ENCODE measurements at places on chromosomes 16 and 17.

DNA sequence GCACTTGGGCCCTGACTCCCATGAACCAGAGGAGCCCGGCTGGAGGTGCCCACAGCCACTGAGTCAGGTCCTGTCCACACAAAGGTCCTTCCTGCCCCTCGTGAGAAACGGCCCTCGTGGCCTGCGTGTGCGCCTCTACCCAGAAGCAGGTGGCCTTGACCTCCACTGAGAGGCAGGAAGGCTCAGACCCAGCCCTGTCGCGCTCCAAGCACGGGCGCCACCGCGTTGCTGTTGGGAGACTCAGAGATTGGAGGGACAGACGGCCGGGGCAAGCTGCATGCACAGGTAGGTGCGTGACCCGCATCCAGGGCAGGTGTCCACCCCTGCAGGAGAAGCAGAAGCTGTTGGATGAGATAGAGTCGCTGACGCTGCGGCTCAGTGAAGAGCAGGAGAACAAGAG lies 8.1 kb upstream of the CAPN15 start:
- no peak for DNase-seq

DNA sequence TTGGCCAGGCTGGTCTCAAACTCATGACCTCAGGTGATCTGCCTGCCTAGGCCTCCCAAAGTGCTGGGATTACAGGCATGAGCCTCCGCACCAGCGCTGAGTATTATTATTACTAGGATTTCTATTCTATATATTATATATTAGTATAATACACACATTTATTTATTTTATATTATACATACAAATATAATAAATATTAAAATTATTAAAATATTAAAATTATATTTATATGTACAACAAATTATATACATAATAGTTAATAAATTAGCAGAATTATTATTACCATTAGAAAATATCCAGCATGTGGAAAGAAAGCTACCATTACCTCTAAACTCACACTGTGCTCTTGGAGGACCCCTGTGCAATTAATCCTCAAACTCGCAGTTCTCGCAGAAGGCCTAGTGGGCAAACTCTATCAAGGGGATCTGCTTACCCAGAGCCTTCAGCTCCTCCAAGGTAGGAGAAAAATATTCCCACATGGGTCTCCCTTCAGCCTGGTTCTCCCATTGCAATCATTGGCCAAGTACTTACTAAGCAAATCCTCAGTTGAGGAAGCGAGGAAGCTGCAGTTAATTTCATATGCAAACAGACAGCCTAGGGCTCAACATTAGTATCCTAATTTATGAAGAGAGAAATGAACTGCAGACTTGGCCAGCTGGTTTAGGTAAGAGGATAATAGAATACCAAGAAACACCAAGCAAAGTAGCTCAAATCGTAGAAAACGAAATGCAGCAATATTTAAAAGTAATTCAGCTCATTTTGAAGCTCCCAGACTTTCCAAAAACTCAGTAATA lies 241.4 kb upstream of the IRX5 start:
- DNase-seq: no peak

DNA sequence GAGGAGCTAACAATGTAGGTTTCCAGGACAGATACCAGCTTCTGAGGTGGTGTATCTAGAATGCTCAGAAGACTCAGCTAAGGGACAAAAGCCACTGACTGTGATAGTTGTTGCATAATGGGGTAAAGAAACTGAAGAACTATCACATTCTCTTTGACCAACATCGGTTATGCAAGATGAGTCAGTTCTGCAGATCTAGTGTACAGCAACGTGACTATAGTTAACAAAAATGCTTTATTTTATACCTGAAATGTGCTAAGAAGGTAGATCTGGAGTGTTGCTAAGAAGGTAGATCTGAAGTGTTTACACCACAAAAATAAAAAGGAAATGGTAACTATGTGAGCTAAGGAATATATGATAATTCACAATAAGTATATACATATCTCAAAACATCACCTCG lies 2.5 kb downstream of the KRTAP9-6 start:
- no peak for DNase-seq

DNA sequence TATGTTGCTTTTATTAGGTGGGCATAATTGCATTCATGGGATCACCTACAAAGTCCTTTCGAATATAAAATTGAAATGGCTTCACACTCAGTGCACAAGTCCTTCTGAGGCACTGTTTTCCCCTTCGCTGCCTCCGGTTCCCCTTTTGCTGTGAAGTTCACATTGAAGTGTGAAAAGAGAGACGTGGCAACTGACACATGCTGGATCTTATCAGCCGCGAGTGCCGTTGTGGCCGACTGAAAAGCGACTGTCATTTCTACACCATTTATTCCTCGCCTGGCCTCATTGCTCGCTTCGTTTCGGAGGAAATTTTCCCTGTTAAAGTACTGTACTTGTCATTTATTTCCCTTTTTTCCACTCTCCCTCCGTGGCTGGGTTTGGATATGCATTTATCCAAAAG lies 423.5 kb downstream of the MAF start:
- no peak for DNase-seq

GRCh38 chr17:78600181-78600721 lies 23.1 kb upstream of the DNAH17 start:
- no peak for DNase-seq

- peak; percentile 28 for DNase-seq
Measured at GRCh38 chr16:28974007-28974436, 556 bp upstream of the SPNS1 start.

GRCh38 chr17:17295141-17295540 lies 8.0 kb upstream of the NT5M start:
- no peak for DNase-seq

DNA sequence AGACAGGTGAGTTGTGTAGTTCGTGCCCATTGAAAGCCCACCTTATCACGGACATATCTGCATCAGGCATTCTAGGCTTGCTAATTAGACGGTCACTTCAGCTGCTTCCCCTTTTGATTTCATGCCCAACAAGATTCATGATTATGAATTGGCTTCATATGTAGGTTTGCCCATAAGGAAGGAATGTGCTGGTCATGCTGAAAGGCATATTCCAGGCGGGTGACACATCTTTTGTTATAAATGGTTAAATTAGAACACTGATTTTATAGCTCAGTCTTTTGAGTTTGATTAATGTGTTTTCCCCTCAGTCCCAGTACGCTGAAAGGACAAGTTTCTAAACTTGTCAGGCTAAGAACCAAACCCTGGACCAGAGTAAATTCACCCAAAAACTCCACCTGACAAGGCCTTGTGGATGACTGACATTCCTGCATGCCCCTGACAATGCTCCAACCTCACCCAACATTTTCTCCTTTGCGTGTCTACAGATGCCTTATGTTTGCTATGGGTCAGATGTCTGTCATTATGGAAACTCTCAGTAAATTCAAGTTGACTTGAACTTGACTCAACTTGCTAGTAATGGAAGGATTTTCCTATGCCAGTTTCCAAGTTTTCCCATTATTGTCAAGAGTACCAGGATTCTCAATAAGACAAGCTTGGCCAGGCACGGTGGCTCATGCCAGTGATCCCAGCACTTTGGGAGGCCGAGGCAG lies 421.9 kb downstream of the PMP22 start:
- no peak for DNase-seq

GRCh38 chr17:74379495-74380085 lies 12.3 kb downstream of the GPR142 start:
- peak; percentile 41 for DNase-seq

DNA sequence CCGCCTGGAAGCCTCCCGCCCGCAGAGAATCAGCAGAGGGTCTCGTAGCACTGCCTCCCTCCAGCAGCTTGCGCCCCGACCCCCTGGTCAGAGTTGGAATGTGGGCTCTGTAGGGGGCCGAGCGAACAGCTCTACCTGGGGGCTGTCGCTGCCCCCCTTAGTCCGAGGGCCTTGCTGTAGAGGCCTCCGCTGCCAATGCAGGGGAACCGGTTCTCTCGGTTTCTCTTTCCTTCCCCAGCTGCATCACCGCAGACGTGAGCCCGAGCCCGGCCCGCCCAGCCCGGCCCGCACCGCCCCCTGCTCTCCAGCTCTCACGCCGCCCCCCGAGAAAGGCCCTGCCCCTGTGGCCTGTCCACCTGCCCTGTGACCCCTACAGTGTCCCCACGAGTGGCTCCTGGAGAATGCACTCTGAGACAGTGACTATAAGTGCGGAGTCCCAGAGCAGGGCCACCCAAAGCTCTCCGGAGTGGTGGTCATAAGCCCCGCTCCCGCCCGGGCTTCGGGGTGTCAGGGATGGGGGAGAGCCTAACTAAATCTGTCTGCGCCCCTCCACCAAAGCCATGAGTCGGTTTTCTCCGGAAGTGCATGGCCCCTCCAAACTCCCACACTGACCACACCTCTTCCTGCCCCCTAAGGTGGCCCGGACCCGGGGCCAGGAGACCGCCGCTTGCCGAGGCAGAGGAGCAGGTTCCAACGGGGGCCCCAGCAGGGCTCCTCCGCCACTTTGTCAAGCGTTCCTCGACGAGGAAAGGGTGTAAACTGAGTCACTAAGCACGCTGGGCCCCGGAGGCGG lies 1.7 kb downstream of the ARHGAP27 start:
- DNase-seq: no peak

GRCh38 chr16:59047114-59047513 lies 313.0 kb upstream of the GOT2 start:
- no peak for DNase-seq

DNA sequence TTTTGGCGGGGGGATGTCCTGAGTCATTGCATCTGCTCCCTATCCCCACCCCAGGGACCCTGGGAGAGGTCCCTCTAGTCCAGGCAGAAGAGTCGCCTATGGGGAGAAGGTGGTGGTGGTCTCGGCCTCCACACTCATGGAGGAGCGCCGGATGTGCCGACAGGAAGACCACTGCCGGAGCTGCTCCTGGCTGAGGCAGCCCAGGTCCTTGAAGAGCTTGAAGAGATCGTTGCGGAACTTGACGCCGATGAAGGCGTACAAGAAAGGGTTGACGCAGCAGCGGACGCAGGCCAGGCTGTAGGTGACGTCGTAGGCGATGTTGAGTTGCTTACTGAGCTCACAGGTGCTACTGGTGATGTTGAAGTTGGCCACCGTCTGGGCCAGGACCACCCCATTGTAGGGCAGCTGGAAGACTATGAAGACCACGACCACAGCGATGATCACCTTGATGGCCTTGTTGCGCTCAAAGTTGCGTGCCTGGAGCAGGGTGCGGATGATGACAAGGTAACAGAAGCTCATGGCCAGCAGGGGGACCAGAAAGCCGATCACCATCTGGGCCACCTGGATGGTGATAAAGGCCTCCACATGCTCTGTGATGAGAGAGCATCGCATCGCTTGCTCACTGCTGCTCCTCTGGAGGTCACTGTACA lies 10.5 kb downstream of the CCR7 start:
- no peak for DNase-seq

- DNase-seq: no peak
Measured at GRCh38 chr16:67961551-67961957, 6.9 kb downstream of the SLC12A4 start.

- DNase-seq: peak; percentile 7
Measured at GRCh38 chr16:72371307-72372086, 199.5 kb upstream of the PMFBP1 start.

DNA sequence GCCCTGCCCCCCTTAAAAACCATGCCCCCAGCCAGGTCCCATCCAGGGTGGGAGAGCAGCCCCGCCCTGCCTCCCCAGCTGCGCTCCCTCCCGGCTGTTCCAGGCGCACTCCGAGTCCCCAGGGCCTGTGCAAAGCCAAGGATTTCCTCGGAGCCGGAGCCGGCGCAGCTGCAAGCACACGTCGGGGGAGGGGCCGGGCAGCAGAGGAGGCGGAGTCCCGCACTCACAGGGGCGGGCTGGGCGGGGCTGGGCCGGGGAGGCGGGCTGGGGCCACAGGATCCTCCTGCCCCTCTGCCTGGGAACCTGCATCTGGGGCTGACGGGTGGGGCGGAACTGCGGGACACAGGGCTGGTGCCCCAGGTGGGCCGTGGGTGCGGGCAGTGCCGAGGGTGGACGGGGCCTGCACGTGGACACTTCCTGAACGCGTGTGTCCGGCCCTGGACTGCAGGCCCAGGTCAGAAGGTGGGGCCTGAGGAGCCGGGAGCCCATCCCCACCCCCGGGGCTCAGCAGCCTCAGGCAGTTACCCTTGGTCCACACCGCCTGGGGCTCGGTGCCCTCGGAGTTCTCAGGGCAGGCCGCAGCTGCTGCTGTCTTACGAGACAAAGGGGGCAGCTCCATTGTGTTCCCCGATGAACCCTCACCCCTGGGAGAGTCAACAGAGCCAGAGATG lies 24.0 kb upstream of the SSTR5 start:
- DNase-seq: no peak

DNA sequence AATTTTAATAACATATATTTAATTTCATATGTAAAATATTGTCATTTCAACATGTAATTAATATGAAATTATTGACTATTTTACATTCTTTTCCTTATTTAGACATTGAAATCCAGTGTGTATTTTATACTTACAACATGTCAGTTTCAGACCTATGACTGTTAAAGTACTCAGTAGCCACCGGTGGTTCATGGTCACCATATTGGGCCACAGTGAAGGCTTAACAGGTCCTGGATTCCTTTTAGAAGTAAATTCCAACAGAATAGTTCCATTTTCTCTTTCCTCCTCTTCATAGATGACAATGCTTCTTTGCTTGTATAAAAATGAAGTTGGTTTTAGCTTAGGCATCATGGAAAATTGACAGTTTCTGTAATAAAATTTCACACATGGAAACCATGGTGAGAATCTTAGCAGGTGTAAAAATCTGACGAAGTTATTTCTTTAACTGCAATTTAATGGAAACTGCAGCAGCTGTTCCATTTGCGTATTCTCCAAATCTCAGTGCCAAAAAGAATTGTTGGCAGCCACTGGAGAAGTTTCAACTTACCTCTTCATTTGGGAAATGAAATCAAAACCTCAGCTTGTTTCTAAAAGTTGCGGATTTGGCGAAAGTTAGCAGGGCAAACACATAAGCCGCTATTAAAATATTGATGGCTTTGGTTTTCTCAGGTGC lies 231.1 kb downstream of the CDH13 start:
- DNase-seq: no peak

- no peak for DNase-seq
Measured at GRCh38 chr17:27834571-27834970, 34.2 kb upstream of the NOS2 start.
